ENCODE measurements at places on chromosomes 7 and 10.

DNA sequence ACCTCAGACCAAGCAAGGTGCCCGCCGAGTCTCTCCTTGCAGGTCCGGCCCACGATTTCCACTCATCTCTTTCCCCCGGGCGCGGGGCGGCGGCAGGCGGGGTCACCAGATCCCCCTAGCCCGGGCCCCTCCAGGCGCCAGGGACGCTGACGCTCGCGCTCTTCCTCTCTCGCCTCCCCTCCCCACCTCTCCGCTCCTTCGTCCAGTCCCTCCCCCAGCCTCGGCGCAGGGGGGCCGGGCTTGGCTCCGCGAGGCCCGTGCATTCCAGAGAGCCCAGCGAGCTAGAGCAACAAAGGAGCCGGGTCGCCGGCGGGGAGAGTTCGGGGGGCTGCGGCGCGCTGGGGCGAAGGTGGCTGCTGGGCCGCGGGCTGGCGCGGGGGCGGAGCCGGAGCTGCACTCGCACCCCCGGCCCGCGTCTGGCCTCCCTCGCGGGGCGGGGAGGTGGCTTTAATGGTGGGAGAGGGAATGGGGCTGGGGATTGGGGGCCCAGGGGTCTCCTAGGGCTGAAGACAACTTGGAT is at the start of gene SMO:
SMO (plus strand) TSS at position 262 of the 520 bp plus-strand sequence. CDS start 519 bp downstream, outside the sequence.
- DNase-seq: peak; percentile 83

DNA sequence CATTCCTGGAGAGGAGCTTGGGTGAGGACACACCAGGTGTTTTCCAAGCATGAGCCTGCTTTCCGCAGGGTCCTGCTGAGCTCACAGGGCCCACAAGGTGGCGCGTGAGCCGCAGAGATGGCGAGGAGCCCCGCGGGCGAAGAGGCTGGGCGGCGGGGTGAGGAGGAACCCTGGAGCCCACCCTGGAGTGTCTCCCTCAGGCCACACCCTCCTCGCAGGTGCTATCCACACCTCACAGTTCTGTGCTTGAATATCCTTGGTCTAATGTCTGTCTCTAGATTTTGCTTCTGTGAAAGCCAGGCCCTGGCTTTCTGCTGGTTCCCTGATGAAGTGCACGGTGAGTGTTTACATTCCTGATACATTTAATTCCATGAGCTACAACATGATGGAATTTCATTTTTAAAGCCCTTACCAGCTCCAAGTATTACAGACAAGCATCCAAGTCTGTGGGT is 433.6 kb downstream of the ACTR3B start:
- peak; percentile 32 for DNase-seq

DNA sequence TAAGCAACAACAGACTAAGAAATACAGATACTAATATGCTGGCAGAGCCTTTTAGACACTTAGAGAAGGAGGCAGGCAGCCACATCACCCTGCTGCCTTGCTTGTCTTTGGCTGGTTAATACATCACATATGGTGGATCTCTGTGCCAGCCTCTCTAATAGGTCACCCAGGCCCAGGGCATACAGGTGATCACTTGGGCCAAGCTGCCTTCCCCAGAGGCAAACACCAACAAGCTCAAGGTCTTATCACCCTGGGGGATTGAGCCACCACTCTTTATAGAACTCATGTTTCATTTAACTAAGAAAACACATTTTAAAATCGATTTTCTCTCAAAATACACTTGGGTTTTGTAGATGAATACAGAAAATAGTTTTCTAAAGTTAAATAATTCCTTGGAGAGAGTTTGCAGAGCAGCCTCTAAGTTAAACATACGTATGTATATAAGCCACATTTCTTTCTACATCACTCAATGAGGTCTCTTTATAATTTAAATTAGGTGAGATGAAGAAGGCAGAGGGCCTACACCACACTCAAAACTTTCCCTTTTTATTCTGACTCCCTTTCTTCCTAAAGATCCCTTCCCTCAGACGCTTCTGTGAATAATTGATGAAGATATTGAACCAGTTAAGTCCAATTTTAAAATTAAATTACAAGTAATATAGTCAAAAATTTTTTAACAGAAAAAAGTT is 556.8 kb upstream of the GHITM start:
- no peak for DNase-seq

DNA sequence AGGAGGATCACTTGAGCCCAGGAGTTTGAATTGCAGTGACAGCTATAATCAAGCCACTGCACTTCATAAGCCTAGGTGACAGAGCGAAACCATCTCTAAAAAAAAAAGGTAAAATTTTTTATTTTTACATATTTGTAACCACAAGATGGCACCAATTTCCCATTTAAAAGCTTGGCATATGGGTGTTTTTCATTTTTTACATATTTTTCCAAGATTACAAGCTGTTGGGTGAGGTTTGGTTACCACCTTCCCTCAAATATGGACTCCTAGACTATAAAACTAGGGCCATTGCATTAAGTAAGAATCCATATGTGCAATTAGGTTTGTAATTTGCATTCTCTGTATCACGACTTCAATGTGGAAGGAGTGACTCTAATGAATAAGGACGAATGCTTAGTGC is 129.3 kb upstream of the ACBD5 start:
- DNase-seq: no peak

DNA sequence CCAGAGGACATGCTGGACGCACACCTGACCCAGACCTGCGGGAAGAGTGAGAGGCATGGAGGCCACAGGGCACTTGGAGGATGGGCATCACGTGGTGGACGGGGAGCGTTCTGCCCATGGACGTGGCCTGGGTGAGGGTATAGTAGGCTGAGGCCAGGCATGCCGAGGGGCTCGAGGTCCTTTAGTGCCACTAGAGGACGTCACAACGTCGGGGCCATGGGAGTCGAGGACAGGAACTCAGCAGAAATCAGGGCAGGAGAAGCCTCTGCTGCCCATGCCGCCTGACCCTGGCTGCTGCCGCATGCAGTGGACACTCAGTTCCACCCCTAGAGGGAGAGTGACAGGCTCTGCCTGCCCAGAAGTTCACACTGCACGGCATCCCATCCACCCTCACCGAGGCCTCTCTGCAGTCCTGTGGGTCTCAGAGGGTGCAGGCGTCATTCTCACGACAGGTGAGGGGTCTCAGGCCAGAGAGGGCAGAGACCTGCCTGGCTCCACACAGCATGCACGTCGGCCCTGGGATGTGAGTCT is 198.7 kb downstream of the ADARB2 start:
- DNase-seq: no peak

- no peak for DNase-seq
Measured at GRCh38 chr10:2279711-2280110, 542.4 kb upstream of the ADARB2 start.

GRCh38 chr7:43528576-43529354 is 54.1 kb upstream of the STK17A start:
- no peak for DNase-seq

- DNase-seq: no peak
Measured at GRCh38 chr7:36079446-36080025, 73.5 kb upstream of the EEPD1 start.

GRCh38 chr10:112938808-112939482 is 11.1 kb upstream of the TCF7L2 start:
- DNase-seq: no peak

DNA sequence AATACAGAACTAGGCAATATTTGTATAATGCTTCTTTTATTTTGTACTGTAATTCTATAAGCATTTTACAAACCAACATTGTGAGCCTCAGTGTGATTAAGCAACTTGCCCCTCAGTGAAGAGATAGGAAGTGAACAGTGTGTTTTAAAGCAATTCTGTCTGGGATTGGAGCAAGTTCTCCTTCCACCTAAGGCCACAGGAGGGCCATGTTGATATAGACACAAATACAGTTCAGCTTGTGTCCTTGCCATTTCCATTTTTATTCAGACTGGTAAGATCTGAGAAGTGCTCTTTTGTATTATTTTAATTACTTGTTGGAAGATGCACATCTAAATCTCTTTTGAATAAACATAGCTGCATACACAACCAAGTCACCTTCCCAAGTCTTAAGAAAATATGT is 416.3 kb upstream of the COBL start:
- no peak for DNase-seq

GRCh38 chr10:130491011-130491692 is 355.0 kb downstream of the GLRX3 start:
- DNase-seq: no peak

GRCh38 chr7:132451161-132451560 is 125.1 kb downstream of the PLXNA4 start:
- no peak for DNase-seq

DNA sequence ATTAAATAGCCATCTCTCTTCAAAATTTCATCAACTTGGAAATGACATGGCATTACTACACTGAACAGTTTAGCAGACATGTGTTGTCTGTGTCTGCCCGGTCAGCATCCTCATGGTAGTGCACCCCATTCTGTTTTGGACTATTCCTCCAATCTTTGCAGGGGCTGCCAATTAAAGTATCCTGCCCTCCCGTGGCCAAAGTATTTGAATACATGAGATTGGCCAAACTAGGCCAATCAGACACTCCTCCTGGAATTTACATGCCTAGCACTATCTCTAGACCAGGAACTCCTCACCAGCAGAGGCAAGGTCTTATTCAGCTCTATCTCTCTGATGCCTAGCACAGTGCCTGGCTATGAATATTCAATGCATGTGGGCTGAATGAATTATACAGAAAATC is 4.4 kb downstream of the SHTN1 start:
- DNase-seq: no peak

GRCh38 chr7:44373418-44373740 is 48.0 kb upstream of the CAMK2B start:
- no peak for DNase-seq

DNA sequence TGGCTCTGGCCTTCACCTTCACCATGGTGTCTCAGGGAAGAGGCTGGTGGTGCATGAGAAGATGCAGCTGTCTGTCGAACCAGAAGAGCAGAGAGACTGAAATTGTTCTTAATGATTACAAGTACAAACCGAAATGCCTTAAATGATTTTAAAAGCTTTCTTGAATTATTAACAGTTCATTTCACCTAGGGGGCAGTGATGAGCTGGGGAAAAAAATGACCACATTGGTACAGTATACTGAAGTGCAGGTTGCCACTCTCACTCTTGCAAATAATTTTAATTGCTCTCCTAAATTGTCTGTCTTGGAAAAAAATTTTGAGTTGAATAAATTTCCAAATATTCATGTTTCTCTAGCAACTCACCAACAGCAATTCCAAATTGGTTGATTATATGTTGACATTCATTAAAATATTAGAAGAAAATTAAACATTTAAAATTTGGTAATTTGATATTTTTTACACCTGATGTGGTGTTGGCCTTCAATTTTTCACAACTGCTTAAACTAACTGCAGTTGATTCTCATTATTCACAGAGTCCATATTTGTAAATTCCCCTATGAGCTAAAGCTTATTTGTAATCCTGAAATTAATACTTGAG is 692.6 kb downstream of the ZWINT start:
- no peak for DNase-seq

DNA sequence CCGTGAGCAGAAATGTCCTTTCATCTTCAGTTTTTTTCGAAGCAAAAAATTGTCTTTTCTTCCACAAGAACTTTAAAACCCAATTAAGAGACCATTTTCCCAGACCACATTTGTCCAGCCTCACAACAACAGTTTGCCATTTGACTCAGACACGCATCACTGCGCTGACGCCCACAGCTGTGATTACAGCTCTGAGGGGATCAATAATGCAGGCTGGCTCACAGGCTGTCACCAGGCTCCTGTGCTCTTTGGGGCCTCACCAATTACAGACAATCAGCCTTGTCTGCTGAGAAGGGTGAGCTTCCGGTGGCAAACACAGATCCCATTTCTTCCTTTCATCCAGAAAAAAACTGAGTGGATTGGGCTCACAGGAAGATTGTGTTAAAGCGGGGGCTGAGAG is 33.3 kb downstream of the DDC start:
- no peak for DNase-seq

DNA sequence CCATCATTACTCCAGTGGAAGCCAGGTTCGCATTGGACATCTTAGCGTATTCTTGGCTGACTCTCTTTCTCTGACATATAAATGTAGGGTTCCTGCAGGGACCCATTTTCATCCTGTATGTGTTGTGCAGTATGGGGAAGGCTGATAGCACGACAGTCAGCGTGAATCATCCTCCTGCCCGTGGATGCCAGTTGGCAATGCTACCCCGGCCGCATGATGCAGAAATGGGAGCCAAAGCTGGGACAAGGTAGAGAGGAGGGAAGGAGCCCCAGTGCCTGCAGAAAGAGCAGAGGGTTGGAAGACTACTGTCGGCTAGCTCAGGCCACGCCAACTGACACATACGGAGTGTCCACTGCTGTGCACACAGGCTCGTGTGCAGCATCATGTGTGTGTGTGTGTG is 251.6 kb downstream of the SKAP2 start:
- no peak for DNase-seq

DNA sequence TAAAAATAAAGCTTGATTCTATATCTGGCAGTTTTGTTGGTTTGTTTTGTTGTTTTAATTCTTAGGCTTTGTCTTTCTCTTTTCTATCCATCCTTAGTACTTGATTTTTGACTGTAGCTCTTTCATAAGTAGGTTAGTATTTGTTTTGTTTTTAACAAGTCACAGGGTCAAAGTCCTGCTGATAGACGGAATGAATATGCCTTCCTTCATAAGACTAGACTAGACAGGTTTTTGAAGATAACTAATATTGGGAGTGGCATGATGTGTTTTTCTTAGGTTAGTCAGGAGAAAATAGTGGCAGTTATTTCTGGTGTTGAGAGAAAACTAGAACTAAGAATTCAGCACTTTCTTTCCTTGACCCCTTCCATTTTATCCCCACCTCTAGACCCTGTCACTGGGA is 50.4 kb downstream of the CASD1 start:
- DNase-seq: no peak

GRCh38 chr10:114648368-114648767 is 9.7 kb downstream of the ABLIM1 start:
- DNase-seq: no peak

GRCh38 chr7:52540041-52540440 is 495.4 kb upstream of the POM121L12 start:
- no peak for DNase-seq

DNA sequence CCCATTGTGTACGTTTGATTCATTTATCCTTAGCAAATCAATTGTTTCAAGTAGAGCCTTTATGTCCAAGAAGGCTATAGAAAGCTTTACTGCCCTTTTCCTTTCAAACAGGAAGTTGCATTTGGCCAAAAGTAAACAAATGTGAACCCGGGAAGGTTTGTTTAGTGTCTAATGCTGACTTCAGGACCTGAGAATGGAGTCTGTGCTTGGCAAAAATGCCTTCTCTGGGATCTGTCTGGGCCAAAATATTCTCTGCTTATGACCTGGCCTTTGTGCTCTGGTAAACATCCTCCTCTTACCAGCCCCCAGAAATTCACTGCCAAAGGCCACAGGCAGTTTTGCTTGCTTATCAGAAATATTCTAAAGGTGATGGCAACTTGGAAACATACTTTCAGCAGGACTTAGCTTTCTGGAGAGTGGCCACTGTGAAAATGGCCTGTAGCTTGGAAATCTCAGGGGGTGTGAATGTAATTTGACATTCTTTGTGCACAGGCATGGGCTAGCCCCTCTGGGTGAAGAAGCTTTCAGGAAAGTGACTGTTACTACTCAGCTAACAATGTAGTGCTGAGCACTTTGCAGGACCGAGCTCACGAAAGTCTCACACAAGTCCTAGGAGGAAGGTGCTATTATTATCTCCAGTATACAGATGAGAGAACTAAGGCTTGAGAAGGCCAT is 199.5 kb downstream of the PTEN start:
- DNase-seq: no peak
